ENCODE measurements at places on chromosomes 4 and X.

DNA sequence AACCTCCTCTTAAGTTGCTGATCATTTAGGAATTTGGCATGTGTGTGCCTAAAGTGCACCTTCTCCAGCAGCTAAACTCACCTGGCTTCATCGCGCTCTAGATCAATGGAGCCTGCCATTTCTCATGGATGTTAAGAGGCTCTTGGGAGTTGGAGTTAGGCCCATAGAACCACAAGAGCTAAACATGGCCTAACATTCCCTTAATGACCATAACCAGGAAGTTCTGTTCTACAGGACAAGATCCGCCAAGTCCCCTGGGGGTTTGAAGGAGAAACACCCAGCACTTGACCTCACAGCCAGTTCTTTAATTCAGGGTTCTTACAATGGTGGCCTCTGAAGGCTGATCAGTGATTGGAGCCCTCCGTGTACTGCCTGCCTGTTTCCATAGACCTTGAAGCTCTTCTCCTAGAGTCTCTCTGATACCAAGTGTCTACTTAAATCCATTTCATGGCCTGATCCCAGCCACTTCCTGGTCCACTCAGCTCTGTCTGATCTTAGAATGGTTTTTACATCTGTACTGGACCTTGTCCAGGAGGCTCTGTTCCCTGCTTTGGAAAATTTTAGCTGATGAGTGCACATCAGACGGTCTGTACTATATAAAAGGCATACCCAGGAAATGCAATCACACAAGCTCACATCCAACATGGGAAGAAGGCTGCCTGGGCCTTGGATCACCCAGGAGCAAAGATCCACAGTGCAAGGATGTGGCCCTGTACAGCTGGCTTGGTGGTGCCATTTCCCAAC is 45.1 kb downstream of the RPS3A start:
- no peak for DNase-seq

DNA sequence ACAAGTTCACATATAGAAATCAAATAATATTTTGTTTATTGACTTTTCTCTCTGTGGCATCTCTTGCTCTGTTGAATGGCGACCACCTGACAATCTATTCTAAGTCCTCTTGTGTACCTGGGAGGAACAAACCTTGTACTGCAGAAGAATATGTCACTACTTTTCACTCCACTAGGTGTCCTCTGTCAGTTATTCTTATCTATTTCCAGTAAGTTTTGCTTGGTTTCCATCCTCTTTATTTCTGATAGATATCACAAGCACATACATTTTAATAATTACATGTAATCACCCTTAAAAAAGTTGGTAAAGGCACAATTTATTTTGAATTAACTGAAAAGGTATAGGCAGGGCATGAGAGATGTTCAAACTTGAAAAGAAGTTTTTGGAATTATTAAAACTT is 238.4 kb downstream of the SNCA start:
- DNase-seq: no peak

- peak; percentile 69 for DNase-seq
Measured at GRCh38 chrX:84187533-84188319, at the start of gene RPS6KA6. RPS6KA6 (minus strand) TSS chrX:84188199; CDS start chrX:84187899, 300 bp downstream.

DNA sequence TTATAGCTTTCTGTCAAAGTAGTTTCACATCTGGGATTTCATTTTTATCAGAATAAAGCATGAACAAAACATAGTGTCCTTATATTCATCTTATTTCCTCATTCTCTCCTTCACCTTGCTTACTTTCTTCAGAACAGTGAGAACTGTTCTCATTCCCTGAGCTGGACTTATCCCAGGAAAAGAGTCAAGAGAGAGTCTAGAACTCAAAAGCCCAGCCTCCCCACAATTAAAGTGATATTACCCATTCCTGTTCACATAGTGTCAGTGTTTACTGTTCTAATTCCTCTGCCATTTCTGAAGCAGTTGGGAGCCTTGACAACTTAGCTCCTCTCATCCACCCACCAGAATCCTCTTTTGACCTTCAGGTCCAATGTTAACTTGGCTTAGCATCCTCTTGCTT is 42.9 kb downstream of the RASSF6 start:
- DNase-seq: no peak

DNA sequence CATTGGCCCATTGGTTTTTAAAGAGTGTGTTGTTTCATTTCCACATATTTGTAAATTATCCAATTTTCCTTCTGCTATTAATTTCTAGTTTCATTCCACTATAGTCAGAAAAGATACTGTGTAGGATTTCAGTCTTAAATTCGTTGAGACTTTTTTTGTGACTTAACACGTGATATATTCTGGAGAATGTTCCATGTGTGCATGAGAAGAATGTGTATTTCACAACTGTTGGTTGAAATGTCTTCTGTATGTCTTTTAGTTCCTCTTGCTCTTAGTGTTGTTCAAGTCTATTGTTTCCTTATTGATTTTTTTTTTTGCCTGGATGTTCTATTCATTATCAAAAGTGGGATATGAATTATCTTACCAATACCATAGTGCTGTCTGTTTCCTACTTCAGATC is 606.9 kb downstream of the RPA4 start:
- no peak for DNase-seq

- peak; percentile 58 for DNase-seq
Measured at GRCh38 chrX:65528705-65529340, 5.8 kb downstream of the LAS1L start.
